ENCODE measurements at places on chromosomes 5 and 9. TPM values are rescaled to one million over a fixed set of nuclear protein-coding genes. Genes with fewer than 3 reads are reported as not detected.

The SYK gene
- 14.8 TPM for total RNA-seq

DNA sequence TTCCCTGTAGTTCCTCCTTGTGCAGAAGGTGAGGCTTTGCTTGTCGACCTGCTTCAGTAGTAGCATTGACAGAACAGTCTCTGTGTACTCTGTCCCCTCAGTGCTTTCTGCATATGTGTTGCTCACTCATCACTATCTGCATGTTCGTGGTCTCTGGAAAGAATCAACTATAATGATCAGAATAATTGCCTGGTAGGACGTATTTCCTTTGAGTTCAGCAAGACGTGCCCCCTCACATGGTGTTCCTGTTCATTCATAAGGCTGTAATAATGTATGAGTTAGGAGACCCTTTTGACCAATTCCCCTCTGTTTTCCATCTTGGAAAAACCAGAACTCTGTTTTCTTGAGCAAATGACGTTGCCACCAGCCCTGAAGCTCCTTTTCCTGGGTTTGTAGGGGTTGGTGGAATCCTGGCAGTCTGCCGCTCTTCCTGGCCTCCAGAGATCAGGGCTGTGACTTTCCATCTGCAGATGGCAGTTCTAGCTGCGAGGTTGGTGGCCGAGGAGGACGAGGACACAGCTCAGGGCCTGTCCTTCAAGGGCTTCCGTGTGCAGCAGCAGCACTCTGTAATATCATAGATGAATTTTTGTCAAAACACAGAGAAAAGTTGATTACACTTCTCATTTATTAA lies 61.9 kb downstream of the EXOSC2 start:
- DNase-seq = no peak

The ADAMTS12 gene
- total RNA-seq = 1.2 TPM

DNA sequence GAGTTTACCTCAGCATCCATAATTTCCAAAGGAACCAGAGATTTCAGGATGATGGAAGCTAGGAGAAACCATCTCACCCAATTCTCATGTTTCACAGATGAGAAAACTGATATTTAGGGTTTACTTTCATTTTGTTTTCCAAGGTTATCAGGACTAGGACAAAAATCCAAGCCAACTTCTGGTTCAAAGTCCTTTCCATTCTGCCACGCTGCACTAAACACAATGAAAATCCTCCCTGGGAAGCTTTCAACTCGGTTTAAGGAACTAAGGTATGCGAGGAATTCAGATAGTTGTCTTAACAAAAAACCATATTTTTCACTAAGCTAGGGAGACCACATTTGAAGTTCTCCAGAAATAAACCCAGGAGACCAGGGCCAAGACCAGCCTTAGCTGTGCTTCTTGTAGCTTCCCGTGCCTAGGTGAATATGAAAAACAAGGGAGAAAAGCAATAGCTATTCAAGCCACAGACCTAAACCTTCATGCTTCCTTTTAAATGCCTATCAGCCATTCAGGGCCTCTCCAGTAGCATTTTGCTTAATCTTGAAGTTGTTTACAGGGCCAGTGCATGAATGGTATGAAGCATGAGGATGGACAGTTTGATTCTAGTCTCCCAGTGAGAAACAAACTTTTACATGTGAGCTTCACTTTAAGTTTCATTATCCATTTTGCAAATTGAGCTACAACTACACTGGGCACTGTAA lies 167.9 kb downstream of the DENND1A start:
- DNase-seq = no peak

The INSL6 gene
- not detected for total RNA-seq

DNA sequence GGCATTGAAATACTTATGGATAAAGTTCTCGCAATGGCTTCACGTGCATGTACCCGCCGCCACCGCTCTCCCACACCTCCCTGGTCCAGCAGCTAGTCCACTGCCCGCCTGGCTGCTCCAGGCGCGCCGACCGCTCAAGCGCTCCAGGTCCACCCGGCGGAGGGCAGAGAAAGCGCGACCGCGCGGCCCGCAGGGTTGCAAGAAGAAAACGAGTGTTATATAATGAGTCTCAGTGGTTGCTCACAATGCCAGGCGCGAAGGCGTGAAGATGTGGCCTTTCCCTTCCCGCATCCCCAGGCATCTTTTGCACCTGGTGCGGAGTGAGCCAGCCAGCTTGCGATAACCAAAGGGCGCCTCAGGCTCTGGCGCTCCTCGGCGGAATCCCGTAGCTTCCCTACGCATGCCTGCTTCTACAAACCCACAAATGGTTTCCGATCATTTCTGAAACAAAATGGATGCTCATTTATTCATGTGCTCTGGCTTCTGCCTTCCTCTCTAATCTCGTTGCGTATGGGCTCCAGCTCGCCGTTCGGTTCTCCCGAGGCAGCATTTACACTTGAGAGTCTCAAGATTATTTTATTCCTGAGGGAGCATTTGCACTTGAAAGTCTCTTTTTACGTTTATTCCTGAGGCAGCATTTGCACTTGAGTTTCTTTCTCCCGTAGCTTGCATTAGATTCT lies 25.7 kb downstream of the CDKN2A start:
- no peak for DNase-seq

DNA sequence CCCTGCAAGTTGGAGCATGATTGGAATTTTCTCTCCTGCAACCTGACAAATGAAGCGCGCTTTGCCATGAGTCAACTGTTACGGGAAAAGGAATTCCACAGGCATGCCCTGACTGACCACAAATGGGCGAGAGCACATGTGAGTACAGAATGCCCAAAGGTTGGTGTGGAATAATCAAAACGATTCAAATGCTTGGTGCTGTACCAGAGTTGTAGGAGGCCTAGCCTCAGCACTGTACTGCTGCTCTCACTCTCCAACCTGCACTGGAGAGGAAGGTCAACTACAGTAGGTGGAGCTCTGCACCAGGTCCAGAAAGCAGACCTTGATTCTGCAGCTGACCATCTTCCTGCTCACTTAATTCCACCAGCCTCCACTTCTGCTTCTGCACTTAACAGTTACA lies 406.9 kb upstream of the ACTBL2 start:
- DNase-seq = peak; percentile 40

- no peak for DNase-seq
Observed at GRCh38 chr9:92948038-92948534, 763 bp downstream of the FGD3 start.

DNA sequence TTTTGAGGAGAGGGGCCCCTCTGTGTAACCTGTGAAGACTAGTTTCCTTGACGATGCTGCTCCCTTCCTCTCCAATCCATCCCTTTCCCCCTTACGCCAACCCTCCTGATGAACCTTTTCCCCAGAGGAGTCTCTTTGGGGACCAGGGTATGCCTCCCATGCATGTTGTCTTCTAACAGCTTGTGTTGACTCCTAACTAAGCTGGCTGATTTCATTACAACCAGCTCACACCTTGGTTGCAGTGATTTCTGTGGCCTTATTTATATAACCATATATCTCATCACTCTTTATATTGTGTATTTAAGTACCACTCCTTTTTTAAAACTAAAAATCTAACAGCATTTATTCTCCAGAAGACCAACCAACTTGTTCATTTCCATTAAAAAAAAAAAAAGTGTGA lies 42.5 kb downstream of the SFXN1 start:
- DNase-seq = no peak

The ZNF474 gene
- total RNA-seq = 0.29 TPM

GRCh38 chr5:178113841-178114324 lies 551 bp downstream of the N4BP3 start:
- DNase-seq = peak; percentile 24

The FAM193B gene
- 97.0 TPM for total RNA-seq

DNA sequence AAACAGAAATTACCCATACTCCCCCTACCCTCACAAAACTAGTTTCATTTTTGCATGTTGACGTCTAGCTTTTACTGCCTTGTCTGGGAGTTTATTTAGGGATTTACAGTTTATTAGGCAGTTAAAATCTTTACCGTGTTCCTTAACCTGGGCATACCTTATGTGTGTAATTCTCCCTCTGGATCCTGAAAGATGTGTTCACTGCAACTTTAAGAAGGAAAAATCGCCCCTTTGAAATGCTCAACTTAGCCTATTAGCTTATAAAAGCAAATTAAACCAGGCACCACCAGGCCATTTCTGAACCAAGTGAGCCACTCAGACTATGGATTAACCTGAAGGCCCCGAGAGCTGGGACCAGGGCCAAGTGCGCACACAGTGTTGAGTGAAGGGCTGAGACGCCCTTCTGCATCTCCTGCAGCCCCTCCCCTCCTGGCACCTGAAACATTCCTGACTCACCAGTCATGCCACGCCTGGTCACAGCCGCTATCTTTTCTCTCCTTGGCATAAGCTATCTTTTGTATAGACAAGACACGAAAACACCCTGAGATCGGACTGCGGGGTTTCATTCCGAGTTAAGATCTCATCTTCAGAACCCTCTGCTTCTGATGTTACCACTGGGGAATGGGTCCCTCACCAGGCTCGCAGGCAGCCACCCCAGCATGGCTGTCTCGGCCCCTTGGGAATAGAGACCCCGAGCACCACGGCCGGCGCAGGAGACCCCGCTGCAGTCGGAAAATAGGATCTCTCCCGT lies 111.9 kb downstream of the ROR2 start:
- peak; percentile 73 for DNase-seq

GRCh38 chr5:56567278-56567677 lies 248.1 kb upstream of the MAP3K1 start:
- DNase-seq = no peak

- DNase-seq = no peak
Observed at GRCh38 chr9:137057545-137057944, 3.7 kb upstream of the ENTPD2 start.

DNA sequence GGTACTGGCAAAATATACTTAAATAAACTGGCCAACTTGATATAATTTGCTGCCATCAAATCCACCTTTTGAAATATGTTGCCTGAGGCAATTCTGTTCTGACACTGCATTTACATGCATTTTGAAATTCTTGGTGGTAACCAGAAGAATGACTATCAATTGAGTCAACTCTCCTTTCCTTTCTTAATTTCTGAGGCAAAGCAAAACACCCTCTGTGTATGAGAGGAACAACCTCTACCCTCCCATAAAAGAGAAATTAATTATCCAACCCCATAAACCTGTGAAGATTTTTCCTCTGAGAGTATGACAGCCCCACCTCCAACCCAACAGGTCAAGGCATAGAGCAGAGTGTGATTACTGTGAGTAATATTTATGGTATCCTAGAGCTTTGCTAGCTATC lies 286.8 kb downstream of the NR2F1-AS1 start:
- no peak for DNase-seq

- no peak for DNase-seq
Observed at GRCh38 chr9:68749579-68750159, 44.6 kb downstream of the PIP5K1B start.

GRCh38 chr5:151498395-151499155 lies 51.2 kb downstream of the SLC36A1 start:
- DNase-seq = no peak

DNA sequence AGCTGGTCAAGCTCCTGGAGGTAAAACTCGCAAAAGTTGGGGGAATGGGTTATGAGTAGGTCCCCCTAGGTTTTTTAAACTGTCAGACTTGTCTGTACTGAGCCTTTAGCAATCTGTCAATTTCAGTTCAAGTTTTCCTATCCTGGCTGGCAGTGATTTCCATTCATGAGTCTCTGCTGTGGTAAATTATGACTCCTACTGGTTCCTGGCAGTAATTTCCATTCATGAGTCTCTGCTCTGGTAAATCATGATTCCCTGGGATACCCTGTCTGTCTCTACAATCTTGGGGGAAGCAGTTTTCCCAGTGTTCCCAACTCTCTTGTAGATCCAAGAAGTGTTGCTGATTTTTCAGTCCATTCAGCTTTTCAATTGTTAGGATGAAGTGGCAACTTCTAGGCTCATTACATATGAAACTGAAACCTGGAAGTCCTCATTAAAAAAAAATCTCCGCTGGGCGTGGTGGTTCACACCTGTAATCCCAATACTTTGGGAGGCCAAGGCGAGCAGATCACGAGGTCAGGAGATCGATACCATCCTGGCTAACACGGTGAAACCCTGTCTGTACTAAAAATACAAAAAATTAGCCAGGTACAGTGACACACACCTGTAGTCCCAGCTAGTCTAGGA lies 91.3 kb upstream of the GPBP1 start:
- peak; percentile 14 for DNase-seq

GRCh38 chr9:93112116-93112863 lies 16.3 kb downstream of the CARD19 start:
- DNase-seq = no peak

GRCh38 chr5:59133764-59134261 lies 550.9 kb downstream of the RAB3C start:
- DNase-seq = no peak

The SV2C gene
- total RNA-seq = 0.88 TPM

The ARHGEF39 gene
- total RNA-seq = 15.4 TPM

GRCh38 chr5:168604436-168604835 lies 25.3 kb upstream of the PANK3 start:
- DNase-seq = no peak
